Fibroblast of the aortic adventitia (primary cell): ENCODE measurements at places on chromosomes 11 and 22.

- no peak for DNase-seq
Observed at GRCh38 chr22:25680051-25680450, 61.9 kb upstream of the MYO18B start.

DNA sequence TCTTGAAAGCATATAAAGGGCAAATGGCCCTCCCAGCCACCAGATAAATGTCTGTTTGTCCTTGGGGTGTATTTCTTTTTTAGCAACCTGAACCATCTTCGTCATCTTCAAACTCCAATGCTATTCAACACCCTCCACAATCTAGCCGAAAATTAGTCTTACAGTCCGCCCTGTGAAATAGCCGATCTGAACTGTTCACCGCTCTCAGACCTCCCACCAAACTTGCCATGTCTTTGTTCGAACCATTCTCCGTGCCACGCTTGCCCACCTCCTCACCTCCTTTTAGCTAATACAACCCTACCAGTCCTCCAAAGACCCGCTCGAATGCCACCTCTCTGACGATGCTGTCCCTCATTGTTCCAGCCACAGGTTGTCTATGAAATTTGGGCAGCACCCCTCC is 46.0 kb downstream of the SC5D start:
- DNase-seq, result no peak

DNA sequence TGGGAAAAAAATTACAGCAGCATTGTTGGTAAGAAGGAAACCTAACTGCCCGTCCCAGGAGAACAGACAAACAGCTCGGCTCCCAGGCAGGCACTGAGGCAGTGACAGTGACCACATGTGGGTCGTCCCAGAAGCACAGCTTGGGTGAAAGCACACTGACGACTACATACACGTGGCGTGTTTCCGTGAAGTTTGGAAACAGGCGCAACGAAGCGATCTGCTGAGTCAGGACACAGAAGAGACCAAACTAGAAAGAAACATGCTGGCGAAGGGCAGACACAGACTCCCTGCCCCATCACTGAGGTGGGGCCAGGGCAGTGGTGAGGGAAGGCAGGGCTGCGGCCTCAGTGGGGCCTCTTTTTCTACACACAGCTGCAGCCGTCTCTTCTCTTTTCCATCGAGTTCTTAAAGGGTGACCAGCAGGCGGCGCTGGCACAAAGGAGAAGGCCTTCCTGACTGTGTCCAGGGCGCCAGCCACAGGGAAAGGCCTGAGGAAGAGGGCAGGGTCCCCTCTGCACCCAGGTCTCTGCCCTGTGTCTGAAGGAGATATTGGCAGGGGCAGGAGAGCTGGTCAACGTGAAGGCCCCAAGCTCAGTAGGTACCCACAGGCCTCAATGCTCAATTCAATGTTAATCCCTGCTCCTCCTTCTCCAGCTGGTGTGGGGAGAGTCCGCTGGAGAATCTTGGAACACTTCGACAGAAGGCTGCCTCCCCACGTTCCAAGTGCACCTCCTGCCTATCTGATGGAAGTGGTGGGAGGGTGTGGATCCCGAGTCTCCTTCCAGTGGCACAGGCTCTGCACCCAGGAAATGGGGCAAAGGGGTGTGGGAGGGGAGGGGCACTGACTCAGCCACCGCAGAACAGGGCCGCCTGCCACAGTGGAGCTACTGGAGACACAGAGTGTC is 19.9 kb downstream of the CARS1 start:
- DNase-seq, result peak; percentile 65

- DNase-seq, result no peak
Observed at GRCh38 chr11:36738292-36738861, 140.3 kb upstream of the RAG2 start.

- no peak for DNase-seq
Observed at GRCh38 chr22:23276656-23277582, 96.6 kb downstream of the BCR start.

GRCh38 chr11:38900211-38900610 is 2302.2 kb upstream of the RAG2 start:
- no peak for DNase-seq

GRCh38 chr22:28223826-28224225 is 304.8 kb upstream of the PITPNB start:
- no peak for DNase-seq

GRCh38 chr11:88330826-88331428 is 6.6 kb downstream of the CTSC start:
- DNase-seq, result no peak

- DNase-seq, result peak; percentile 91
Observed at GRCh38 chr11:2816941-2817421, 68.6 kb downstream of the CDKN1C start.

- DNase-seq, result no peak
Observed at GRCh38 chr11:48244804-48245203, at the start of gene OR4X2. OR4X2 (plus strand) TSS chr11:48245104; CDS start chr11:48245104, 0 bp downstream.

- peak; percentile 86 for DNase-seq
Observed at GRCh38 chr11:125091247-125091876, 20.1 kb downstream of the TMEM218 start.

- DNase-seq, result no peak
Observed at GRCh38 chr22:45926433-45926832, 50.5 kb downstream of the WNT7B start.

GRCh38 chr11:76588455-76589325 is 81.9 kb downstream of the LRRC32 start:
- DNase-seq, result peak; percentile 35

- peak; percentile 75 for DNase-seq
Observed at GRCh38 chr11:119416606-119417580, 6.1 kb downstream of the THY1 start.

DNA sequence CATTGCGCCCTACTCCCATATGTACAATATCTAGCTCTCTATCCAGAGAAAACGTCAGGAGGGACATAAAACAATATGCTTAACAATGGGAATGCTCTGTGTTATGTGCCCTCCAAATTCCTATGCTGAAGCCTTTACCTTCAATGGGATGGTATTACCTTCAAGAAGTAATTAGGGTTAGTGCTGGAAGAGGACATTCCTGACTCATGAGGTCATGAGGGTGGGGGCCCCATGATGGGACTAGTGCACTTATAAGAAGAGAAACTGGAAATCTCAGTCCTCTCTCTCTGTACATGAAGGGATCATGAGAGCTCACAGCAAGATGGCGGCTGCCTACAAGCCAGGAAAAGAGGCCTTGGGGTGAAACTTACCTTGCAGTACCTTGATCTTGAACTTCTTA is 20.3 kb downstream of the MMP20 start:
- DNase-seq, result no peak

DNA sequence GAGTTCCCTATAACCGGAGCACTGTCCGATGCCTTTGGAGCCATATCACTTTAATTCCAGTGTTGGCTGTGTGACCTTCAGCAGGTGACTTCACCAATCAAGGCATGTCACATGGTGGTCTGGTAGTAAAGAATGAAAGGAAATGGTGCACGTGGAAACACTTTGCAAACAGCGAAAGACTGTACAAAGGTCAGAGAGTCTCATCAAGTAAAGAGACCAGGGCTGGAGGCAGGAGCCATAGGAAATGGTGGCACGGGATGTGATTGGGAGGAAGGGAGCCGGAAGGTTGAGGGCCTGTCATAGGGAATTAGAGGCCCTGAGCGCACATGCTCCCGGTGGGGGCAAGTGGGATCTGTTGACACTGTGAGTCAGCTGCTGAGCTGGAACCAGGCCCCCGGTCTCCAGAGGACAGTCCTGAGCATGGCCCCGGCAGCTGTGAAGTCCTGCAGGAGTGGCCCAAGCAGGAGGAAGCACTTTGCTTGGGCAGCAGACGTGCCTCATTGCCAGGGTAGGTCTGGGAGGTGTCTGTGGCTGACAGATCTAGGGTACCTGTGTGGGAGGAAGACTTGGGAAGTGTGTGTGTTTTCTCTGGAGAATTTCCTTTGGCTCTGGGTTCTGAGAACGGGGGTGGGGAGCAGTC is 2.0 kb downstream of the DAGLA start:
- DNase-seq, result no peak
